ENCODE measurements at places on chromosomes 7 and 10. TPM values are rescaled to one million over a fixed set of nuclear protein-coding genes. Genes with fewer than 3 reads are reported as not detected.

The LRRD1 gene
- not detected for total RNA-seq

The CYP2C19 gene
- total RNA-seq, result not detected

- H3K27me3 ChIP-seq, result peaks cover 3% of the 10 kb centered on the region
- no peak overlapping the region for H3K4me3 ChIP-seq
- no peaks in the 10 kb centered on the region for H3K36me3 ChIP-seq
- H3K4me1 ChIP-seq, result peaks cover 6% of the 10 kb centered on the region
These were observed 130.9 kb upstream of the PODXL start for GRCh38 chr7:131687296-131687695.

- peaks cover 51% of the 10 kb centered on the region for H3K4me1 ChIP-seq
- no peaks in the 10 kb centered on the region for H3K27me3 ChIP-seq
- H3K36me3 ChIP-seq, result peaks cover 67% of the 10 kb centered on the region
- no peak overlapping the region for H3K27ac ChIP-seq
- no peak overlapping the region for H3K4me3 ChIP-seq
These were observed 6.5 kb downstream of the CBX3 start for GRCh38 chr7:26208040-26208439.

DNA sequence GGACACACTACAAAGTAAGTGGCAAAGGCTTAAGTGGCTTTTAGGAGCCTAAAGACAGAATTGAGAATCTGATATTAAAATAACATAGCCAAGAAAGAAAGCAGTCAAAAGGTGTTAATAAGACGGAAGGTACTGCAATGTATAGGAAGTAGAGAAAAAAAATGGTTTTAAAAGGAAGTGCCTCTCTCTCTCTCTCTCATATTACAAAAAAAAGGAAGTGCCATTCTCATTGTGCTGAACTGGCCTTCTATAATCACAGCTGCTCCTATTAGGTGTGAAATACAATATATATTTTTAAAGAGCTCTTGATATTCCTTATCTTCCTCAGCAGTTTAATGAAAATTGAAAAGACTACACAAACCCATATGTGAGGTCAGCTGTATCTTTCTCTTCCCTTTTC, 199.4 kb upstream of the NPVF start:
- no peaks in the 10 kb centered on the region for H3K4me1 ChIP-seq
- H3K27ac ChIP-seq, result no peak overlapping the region
- no peak for DNase-seq
- no peak overlapping the region for H3K4me3 ChIP-seq
- H3K27me3 ChIP-seq, result peaks cover 10% of the 10 kb centered on the region
- no peaks in the 10 kb centered on the region for H3K36me3 ChIP-seq

- no peaks in the 10 kb centered on the region for H3K36me3 ChIP-seq
- peaks cover under 1% of the 10 kb centered on the region for H3K27me3 ChIP-seq
- no peak overlapping the region for H3K4me3 ChIP-seq
- no peak for DNase-seq
These were observed 13.6 kb downstream of the NKX1-2 start for GRCh38 chr10:124436191-124436638.

GRCh38 chr7:80207501-80207900, 72.9 kb downstream of the GNAI1 start:
- H3K4me1 ChIP-seq, result no peaks in the 10 kb centered on the region
- no peak overlapping the region for H3K27ac ChIP-seq
- no peaks in the 10 kb centered on the region for H3K36me3 ChIP-seq
- DNase-seq, result no peak

DNA sequence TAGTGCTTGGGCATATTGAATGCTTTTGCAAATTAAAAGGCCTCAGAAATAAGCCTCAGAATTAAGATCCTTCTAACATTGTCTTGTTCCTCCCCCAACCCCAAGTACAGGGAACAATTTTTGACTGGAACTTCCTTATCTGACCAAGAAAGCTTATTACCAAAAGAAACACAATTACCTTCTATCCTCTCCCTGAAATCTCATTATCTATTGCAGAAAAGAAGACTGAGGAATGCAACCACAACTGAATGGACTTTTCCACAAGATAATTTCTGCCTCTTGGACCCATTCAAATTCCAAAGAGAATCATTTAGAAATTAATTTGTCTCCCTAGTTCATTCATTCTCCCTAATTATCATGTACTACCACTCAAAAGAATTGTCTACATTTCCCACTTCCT, 36.8 kb upstream of the SPAM1 start:
- H3K4me1 ChIP-seq, result no peaks in the 10 kb centered on the region
- H3K36me3 ChIP-seq, result no peaks in the 10 kb centered on the region
- no peak overlapping the region for H3K27ac ChIP-seq

DNA sequence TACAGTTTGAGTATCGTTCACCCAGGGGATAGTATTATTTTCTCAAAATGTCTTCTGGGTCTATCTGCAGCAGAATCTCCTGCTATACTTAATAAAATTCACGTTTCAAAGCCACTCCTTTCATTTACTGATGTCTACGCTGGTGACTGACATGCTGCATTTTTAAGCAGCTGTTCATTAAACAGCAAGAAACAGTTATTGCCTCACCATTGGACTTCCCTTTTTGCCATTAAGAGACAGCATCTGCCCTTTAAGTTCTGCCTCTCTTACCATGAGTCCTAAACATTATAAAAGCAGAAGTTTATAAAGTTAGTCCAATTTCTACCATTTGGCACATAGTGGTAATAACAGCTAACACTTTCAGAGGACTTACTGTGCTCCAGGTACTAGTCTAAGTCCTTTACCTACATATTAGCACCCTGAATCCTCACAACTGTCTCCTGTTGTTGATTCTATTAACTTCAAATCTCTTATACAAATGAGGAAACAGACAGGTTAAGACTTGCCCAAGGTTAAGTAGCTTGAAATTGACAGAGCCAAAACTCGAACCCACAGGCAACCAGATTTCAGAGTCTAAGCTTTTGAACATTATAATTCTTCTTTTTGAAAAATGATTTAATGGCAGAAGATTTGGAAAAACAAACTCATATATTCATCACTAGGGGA, 169.5 kb downstream of the SNX13 start:
- no peaks in the 10 kb centered on the region for H3K36me3 ChIP-seq
- peaks cover 7% of the 10 kb centered on the region for H3K4me1 ChIP-seq
- no peak for DNase-seq
- H3K27ac ChIP-seq, result no peak overlapping the region
- peaks cover 4% of the 10 kb centered on the region for H3K27me3 ChIP-seq

DNA sequence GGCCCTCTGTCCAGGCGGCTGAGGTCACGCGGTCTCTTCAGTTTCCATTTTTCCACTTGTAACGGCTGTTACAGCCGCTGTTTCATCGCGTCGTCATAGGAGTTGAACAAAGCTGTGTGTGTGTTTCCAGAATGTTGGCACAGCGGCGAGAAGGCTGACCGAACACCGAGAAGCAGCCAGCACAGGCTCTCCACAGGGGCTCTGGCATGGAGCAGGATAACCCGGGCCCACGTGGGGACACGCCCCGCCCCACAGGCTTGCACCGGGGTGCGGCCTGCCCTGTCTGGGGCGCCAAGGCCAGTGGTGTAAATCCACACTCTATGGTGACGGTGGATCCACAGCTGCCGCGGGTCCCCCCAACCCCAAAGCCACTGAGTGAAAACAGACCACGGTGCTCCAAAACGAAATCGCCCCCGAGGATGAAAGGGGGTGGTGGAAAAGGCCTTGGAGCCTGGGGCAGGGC, 448.2 kb downstream of the DNAJB6 start:
- no peaks in the 10 kb centered on the region for H3K27me3 ChIP-seq
- no peak for DNase-seq
- H3K4me1 ChIP-seq, result no peaks in the 10 kb centered on the region
- H3K27ac ChIP-seq, result no peak overlapping the region
- H3K4me3 ChIP-seq, result no peak overlapping the region

GRCh38 chr10:24793648-24794379, 70.1 kb upstream of the ARHGAP21 start:
- no peaks in the 10 kb centered on the region for H3K4me1 ChIP-seq
- H3K4me3 ChIP-seq, result no peak overlapping the region
- no peak overlapping the region for H3K27ac ChIP-seq
- no peaks in the 10 kb centered on the region for H3K36me3 ChIP-seq
- DNase-seq, result no peak

DNA sequence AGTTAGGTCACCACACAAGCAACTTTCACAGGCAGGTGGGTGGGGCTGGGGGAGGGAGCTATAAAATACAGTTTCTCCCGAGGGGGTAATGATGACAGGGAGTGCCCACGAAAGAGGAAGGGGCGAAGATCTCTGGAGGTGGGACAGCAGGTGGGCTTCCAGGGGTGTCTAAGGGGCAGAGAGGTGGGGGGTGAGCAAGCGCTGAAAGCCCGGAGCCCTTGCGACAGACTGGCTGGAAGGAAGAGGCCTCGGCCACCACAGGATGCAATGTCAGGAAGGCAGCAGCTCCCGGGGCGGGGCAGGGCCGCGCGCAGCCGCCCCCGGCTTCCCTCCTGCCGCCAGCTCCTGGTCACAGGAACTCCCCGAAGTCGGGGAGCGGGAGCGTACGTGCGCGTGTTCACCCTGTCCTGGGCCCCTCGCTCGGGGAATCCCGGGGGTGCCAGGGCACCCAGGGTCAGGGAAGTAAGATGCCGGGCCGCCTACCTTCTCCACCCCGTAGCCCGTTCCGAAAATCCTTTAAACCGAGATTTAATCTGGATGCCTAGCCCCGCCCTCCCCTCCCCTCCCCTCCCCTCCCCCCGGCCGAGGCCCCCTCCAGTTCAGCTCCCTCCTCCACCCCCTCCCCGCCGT, 105.2 kb upstream of the PPIF start:
- H3K4me1 ChIP-seq, result peaks cover 65% of the 10 kb centered on the region
- H3K27ac ChIP-seq, result peak overlapping the region; percentile 83
- peak overlapping the region; percentile 81 for H3K4me3 ChIP-seq
- H3K27me3 ChIP-seq, result no peaks in the 10 kb centered on the region

- no peak for DNase-seq
- H3K27ac ChIP-seq, result no peak overlapping the region
- no peak overlapping the region for H3K4me3 ChIP-seq
- no peaks in the 10 kb centered on the region for H3K4me1 ChIP-seq
- H3K27me3 ChIP-seq, result no peaks in the 10 kb centered on the region
These were observed 20.1 kb upstream of the ITPRID1 start for GRCh38 chr7:31493714-31494181.

GRCh38 chr10:132892004-132892403, 50.4 kb downstream of the CFAP46 start:
- H3K27ac ChIP-seq, result no peak overlapping the region
- H3K27me3 ChIP-seq, result peaks cover 10% of the 10 kb centered on the region
- H3K36me3 ChIP-seq, result no peaks in the 10 kb centered on the region

DNA sequence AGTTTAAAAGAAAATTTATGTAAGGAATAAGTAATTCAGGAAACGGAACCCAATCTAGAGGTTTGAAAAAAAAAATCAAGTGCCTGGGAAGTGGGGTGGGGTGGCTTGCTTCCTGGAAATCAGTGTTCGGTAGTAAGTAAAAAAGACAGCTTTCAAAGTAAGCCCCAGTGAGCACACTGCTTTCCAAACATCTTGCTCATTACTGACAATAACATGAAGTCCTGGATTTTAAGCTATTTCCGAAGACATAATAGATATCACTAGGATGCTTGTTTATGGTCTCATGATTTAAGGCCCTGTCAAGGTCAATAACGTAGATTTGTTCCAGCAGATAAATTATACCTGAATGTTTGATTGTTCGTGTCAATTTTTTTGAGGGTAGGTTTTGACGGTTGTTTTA, 1.3 kb downstream of the STAMBPL1 start:
- H3K36me3 ChIP-seq, result peaks cover 28% of the 10 kb centered on the region
- H3K27ac ChIP-seq, result peak overlapping the region; percentile 99
- peaks cover 83% of the 10 kb centered on the region for H3K4me1 ChIP-seq
- peak overlapping the region; percentile 98 for H3K4me3 ChIP-seq
- H3K27me3 ChIP-seq, result no peaks in the 10 kb centered on the region

- no peak overlapping the region for H3K27ac ChIP-seq
- DNase-seq, result no peak
- H3K27me3 ChIP-seq, result no peaks in the 10 kb centered on the region
- H3K36me3 ChIP-seq, result peaks cover 10% of the 10 kb centered on the region
- H3K4me3 ChIP-seq, result no peak overlapping the region
- H3K4me1 ChIP-seq, result no peaks in the 10 kb centered on the region
These were observed 72.3 kb upstream of the DNAJB12 start for GRCh38 chr10:72426986-72427385.

DNA sequence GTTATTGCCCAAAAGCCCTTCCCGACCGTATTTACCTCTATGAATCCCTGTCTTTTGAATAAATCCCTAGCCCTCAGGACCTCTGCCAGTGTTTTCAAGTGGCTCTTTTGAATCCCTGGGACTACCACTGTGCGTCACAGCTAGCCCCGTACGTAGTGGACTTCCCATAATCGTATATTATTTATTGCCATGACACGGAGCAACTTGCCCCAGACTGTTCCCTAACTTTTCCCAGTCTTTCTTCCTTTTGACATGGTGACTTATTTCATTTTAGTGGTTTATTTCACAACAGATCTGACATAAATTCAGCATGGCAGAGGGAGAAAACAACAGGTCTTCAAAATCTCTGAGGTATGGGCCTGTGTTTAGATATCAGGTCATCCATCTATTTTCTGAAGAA, 318.6 kb upstream of the KLF6 start:
- H3K27me3 ChIP-seq, result no peaks in the 10 kb centered on the region
- H3K4me3 ChIP-seq, result no peak overlapping the region
- H3K27ac ChIP-seq, result no peak overlapping the region
- H3K36me3 ChIP-seq, result peaks cover 2% of the 10 kb centered on the region

- peaks cover 7% of the 10 kb centered on the region for H3K4me1 ChIP-seq
- no peak for DNase-seq
- H3K27me3 ChIP-seq, result no peaks in the 10 kb centered on the region
- peaks cover 16% of the 10 kb centered on the region for H3K36me3 ChIP-seq
- no peak overlapping the region for H3K27ac ChIP-seq
- no peak overlapping the region for H3K4me3 ChIP-seq
These were observed 62.2 kb downstream of the ARMH3 start for GRCh38 chr10:101993651-101994200.

GRCh38 chr10:133274751-133275683, 1.7 kb downstream of the ADAM8 start:
- H3K27ac ChIP-seq, result peak overlapping the region; percentile 92
- peak; percentile 65 for DNase-seq
- peak overlapping the region; percentile 92 for H3K4me3 ChIP-seq
- no peaks in the 10 kb centered on the region for H3K27me3 ChIP-seq
- H3K36me3 ChIP-seq, result peaks cover 15% of the 10 kb centered on the region
